ENCODE measurements at places on chromosomes 16 and 17.

GRCh38 chr16:1545044-1546040 is 11.9 kb downstream of the TMEM204 start:
- DNase-seq: no peak

- DNase-seq: no peak
Observed at GRCh38 chr17:6575596-6575988, 19.2 kb upstream of the PITPNM3 start.

- DNase-seq: no peak
Observed at GRCh38 chr17:39380144-39380543, 21.3 kb downstream of the FBXL20 start.

- no peak for DNase-seq
Observed at GRCh38 chr17:82303944-82304808, 13.2 kb downstream of the CD7 start.

- peak; percentile 47 for DNase-seq
Observed at GRCh38 chr17:28384281-28385036, 13.0 kb downstream of the SARM1 start.

DNA sequence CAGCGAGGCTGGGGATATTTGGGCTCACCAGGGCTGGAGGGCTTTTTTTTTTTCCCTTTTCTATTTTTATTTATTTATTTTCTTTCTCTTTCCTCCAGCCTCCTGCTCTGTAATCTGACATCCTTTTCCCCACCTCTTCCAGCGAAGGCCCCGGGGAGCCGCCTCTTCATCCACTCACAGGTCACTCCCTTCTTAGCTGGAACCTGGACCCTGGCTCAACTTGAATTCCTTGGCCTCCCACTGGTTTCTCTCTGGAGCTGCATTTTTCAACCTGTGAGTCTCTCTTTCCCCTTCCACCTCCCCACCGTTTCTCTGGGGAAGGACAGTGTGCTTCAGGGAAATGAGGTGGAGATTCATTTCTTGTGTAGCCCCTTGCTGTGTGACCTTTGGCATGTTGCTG is 82.0 kb downstream of the MRM1 start:
- no peak for DNase-seq

- DNase-seq: no peak
Observed at GRCh38 chr16:8430401-8430800, 159.9 kb downstream of the TMEM114 start.

GRCh38 chr16:53041320-53042051 is 11.2 kb downstream of the CHD9NB start:
- no peak for DNase-seq

- no peak for DNase-seq
Observed at GRCh38 chr16:71540-72401, 660 bp downstream of the RHBDF1 start.

GRCh38 chr17:80942423-80943345 is 49.0 kb upstream of the CHMP6 start:
- no peak for DNase-seq

DNA sequence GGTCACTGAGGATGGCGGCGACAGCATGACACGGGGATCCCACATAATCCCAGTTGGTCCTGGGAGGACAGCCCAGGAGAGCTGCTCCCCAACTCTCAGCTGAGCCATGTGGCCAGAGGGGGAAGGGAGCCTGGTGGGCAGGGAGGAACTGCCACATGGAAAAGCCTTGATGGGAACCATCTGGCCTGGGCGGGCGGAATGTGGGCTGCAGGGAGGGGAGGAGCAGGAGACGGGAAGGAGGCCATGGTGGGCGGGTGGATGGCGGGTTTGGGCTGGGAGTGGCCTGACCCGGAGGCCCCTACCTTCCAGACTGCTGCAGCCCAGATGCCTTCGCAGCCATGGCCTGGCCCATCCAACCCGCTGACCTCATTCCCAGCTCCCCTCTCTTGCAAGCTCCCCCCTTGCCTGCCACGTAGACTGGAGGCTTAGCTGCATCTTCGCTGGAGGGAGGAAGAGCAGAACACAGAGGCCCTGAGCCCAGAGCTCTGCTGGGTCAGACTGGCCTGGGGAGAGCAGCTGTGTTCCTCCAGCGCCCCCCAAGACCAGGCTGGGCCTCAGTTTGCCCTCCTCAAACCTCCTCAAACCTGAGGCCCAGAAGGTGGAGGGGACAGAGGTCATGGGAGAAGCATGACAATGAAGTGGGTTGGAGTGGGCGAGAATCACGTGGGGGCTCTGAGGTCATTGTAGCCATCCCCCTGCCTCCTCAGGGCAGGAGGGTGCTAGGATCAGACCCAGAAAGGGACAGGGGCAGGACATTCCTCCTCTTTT is 8.2 kb upstream of the COL1A1 start:
- no peak for DNase-seq

GRCh38 chr16:4375717-4376116 is 4.1 kb downstream of the VASN start:
- no peak for DNase-seq

DNA sequence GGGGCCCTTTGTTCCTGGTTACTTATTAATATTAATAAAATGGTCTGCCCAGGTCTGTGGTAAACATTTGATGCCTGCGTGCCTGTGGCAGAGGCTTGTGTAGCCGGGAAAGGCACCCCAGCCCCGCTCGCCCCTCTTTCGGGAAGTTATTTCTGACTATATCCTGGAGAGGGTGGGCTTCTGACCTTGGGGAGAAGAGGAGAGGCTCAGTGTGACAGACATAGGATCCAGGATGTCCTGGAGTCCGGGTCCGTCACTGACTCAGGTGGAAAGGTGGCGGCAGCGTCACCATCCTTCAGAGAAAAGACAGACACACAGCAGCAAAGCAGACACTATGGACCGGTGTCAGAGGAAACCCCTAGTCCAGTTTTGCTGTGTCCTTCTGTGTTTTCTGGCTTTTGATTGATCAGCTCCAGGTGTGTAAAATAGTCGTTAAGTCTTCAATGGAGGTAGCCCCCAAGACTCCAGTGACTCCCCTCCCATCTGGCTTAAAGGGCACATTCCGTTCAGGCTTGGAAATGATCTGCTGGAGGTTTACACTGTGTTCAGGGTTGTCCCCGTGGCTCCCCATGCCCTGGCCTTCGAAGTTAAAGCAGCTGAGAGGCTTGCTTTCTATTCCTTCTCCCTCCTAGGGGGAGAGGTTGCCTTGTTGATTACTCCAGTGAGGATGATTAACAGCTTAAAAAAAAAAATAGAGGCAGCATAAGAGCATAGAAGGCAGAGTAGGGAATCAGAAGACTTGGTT is 81.6 kb downstream of the CCDC182 start:
- no peak for DNase-seq

DNA sequence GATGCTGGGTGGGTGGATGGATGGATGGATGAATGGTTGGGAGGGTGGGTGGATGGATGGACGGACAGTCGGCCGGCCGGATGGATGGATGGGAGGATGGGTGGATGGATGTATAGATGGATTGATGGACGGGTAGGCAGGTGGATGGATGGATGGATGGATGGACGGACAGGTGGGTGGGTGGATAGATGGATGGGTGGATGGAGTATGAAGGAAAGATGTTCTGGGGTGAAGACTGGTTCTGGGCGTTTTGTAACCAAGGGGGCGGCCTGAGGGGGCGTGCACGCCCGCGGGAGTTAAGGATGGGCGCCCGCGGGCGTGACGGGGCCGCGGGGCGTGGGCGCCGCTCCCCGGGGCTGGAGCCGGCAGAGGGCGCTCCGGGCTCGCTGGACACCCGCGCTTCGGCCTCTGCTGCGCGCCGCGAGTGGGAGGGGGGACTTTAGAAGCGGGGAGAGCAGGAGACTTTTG is at the start of gene NECAB2:
Gene NECAB2 (plus strand): TSS at position 407 of the 468 bp plus-strand sequence. CDS start 405 bp downstream, outside the sequence.
- no peak for DNase-seq

GRCh38 chr16:31875928-31876547 is 2.4 kb downstream of the ZNF267 start:
- no peak for DNase-seq

GRCh38 chr17:81307636-81308560 is 12.8 kb upstream of the SLC38A10 start:
- no peak for DNase-seq

- no peak for DNase-seq
Observed at GRCh38 chr17:75326226-75326848, 37.1 kb upstream of the SLC25A19 start.

- DNase-seq: no peak
Observed at GRCh38 chr17:75228847-75229246, 23.4 kb downstream of the NUP85 start.

DNA sequence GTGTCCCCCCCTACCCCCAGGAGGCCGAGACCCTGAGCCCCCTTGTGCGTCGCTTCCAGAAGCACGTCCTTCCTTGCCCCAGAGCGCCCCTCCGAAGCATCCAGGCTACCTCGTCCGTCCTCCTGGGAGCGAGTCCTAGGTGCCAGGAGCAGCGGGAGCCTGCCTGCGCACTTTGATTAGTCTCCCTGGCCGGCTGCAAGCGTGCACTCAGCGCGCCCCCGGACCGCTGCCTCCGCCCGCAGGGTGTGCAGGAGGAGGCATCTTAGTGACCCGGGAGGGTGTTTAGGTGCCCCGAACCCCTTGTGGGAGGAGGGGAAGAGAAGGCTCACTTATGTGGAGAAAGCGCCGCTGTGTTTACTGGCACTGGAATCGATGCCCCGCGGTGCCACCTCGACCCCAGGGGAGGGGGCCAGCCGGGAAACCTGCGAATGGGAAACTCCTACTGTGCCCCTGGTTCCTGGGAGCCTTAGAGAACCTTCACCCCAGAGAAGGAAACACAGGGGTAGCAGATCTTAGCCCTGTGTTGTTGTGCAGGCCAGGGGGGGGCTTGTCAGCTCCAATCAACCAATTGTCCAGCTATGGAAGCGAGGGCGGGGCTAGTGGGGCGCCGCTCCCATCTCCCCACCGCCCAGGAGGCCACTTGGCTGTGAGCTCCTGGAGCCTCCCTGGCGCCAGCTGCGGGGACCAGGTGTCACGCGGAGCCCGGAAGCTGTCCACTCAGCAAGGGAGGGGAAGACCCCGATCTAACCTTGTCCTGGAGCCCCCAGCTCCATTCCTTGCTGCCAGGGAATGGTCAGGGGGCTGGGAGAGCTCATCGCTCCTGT is 922.8 kb upstream of the EEF2KMT start:
- DNase-seq: no peak

- DNase-seq: no peak
Observed at GRCh38 chr16:9070254-9070653, 21.2 kb upstream of the HAPSTR1 start.

- DNase-seq: no peak
Observed at GRCh38 chr17:9408868-9409829, 166.5 kb downstream of the STX8 start.

All from T-helper 9 cell (primary cell).